ENCODE measurements at places on chromosomes 4 and X.

- no peak for DNase-seq
Observed at GRCh38 chr4:118935819-118936218, 47.2 kb downstream of the SYNPO2 start.

- DNase-seq = no peak
Observed at GRCh38 chr4:166044871-166045270, 171.8 kb downstream of the TLL1 start.

DNA sequence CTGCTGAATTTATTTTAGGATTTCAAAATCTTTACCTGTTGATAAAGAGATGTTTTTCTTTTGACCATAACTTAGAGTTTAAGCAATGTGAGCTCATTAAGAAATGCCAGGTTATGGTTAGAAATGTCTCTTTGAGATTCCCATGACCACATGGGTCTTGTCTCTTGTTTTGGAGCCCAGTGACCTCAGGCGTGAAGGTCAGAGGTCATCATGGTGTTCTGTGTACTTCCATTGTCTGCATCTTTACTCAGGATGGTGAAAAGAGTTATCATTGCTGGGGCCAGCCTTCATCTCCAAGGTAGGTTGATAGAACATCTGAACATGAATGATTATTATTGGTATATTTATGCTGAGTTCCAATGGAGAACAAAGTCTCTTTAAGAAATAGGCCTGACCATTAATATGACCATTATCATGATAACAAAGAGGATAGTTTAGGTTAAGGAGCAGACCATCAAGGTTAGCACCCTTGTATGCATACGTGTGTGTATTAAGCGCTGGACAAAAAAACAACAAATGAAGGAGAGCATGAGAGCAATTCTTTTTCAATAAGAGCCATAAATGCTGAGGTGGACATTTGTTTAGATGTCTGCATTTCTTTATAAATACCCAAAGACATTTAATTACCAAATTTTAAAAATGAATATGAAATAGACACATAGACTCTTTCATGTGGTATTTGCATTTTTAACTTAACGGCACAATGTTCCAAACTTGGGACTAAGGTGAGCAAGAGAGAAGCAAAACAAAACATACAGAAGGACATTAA lies 120.6 kb upstream of the PAQR3 start:
- no peak for DNase-seq

- DNase-seq = no peak
Observed at GRCh38 chr4:183136855-183137254, 37.8 kb downstream of the WWC2 start.

DNA sequence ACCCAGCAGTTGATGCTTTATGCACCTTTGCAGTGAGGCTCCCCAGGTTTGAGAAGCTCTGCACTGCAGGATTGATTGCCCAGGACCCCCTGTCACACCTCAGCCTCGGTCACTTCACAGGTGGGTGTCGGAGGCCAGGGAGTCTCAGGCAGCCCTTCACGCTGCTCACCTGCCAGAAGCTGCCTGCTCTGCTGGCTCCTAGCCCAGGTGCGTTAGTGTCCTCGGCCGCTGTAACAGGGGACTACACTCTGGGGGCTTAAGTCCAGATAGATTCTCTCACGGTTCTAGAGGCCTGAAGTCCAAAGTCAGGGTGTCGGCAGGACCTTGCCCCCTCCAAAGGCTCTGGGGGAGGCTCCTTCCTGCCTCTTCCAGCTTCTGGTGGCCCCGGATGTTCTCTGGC lies 79.9 kb downstream of the CPZ start:
- DNase-seq = no peak

DNA sequence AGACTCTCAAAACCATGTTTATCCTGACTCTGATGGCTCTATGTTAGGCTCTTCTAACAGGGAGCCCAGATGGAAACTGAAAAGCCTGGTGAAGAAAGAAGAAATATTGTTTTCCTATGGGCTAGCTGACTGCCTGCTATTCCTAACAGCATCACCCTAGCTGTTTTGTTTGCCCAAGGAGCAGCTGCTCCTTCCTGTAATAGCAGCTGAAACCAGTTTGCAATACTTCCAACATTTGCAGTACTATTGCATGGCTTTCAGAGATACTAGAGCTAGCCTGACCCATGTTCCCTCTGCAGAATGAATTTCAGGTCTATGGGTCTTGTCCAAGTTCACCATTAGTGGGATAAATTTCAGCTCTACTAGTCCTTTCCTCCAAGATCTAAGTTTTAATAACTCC lies 495.2 kb downstream of the INPP4B start:
- no peak for DNase-seq

DNA sequence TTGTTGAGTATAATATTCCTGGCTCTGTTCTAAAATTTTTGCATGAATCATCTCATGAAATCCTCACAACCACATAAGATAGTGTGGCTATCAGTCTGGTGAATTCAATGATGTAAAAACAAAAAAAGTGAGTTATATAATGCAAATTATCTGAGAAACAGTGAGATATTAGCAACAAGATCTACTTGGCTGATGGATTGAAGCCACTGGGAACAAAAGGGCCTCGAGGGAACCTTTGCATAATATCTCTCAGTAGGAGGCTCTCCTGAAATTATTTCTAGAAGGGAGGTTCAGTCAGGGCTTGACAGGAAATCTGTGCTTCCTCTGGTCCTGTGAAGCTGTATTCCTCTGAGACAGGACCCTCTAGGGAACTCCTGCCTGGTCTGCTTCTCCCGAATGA lies 30.1 kb upstream of the NUP54 start:
- DNase-seq = no peak

- DNase-seq = no peak
Observed at GRCh38 chr4:54961357-54961975, 163.9 kb downstream of the KDR start.

DNA sequence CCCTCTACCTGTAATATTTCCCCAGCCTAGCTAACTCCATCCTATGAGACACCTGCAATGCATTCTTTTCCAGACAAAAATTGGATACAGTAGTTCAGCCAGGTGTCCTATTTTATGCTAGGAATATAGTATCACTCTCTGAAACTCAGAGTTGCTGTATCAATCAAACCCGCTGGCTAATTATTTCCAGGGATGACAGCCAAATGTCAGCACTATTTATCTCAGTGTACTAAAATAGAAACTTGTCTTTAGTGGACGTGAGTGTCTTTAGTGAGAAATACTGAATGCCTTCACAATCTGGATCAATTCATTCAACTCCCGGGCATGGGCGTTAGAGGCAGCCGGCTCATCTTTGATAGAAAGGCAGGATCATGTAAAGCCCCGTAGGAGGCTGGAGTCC lies 196.2 kb downstream of the RBM46 start:
- no peak for DNase-seq

DNA sequence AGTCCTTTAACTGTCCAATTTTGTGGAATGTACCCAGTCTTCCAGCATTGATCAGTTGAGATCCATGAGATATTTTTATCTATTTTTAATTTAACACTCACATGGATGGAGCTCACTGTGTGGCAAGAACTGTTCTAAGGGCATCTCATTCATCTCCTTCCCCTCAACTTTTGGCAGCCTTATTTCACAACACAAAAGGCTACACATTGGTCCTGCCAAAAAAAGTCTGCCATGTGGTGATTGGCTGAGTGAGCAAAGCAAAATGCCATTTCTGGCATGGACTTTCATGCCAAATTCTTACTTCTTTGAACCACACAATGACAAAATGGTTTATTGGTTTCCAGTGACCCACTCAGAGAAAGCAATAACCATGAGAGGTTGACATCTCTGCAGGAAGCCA lies 171.6 kb upstream of the MAP3K15 start:
- DNase-seq = no peak

DNA sequence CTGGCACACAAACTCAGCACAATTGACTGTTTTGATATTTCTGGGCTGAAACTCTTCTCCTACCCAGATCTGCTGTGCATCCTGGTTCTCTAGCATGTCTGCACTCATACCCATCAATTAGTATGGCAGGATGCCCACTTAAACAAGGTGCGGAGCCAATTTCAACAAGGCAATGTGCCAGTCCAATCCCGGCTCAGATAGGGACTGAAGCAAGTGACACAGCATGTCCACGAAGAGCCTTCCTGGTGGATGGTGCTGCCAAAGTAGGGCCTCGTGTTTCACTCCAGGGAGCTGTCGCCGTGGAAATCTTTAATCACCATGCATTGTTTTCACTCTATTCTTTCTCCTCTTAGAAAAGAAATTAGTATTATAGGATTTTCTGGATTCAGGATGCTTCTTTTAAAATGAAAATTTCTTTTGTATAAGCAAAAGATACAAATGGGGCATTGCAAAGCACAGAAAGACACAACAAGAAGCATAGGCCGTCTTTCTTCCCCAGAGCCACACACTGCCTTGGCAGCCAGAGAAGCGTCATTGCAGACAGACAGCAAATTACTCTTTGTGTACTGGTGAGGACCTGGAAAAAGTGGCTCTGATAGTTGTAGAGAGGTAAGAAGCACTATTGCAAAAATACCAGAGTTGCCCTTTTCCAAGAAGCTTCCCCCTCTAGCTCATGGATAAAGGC lies 40.6 kb upstream of the LSM6 start:
- no peak for DNase-seq

DNA sequence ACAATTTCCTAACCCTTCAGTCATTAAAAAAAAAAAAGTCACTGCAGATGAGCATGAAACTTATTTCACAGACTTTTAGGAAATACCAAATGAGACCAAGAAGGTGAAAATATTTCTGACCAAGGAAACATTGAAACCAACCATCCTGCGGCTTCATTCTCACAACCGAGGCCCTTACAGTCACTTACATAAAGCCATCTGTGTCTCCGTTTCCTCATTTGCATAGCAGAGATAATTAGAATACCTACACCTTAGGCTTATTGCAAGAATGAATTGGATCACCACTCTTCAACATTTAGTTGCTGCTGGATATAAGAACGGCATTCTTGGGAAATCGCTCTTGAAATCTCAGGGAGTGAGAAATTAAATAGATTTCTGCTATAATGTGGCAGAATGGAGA lies 356.2 kb downstream of the HS3ST1 start:
- DNase-seq = no peak

DNA sequence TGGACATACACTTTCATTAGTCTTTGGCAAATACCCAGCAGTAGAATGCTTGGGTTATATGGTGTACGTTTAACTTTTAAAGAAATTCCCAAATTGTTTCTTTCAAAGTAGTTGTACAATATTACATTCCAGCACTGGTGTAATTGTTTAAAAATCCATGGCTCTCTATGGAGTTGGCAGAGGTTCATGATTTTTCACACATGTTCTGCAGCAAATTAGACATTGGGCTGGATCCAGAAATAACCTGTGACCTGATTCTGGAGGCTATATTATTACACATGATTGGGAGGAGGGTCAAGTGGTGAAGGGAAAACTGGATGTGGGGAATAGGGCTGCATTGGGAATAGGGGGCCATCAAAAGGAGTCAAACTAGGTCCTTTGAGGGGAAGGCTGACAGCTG lies 41.9 kb downstream of the MAMLD1 start:
- no peak for DNase-seq

GRCh38 chr4:141065872-141066271 lies 67.4 kb downstream of the RNF150 start:
- DNase-seq = no peak

DNA sequence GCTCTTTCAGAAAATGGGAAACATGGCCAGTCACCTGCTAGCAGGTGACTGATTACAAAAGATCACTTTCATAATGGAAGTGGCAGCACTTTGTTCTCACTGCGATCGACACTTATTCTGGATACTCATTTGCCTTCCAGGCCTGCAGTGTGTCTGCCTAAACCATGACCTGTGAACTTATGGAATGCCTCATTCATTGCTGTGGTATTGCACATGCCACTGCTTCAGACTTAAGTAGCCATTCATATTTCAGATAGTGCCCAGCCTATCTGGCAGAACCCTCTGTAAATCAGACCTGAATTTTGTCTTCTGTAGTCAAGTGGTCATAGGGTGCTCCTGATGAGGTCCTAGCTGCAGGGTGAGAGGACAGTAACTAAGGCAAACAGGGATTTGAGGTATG lies 23.3 kb upstream of the MGST2 start:
- no peak for DNase-seq
